ENCODE measurements at places on chromosomes 6 and 20.

DNA sequence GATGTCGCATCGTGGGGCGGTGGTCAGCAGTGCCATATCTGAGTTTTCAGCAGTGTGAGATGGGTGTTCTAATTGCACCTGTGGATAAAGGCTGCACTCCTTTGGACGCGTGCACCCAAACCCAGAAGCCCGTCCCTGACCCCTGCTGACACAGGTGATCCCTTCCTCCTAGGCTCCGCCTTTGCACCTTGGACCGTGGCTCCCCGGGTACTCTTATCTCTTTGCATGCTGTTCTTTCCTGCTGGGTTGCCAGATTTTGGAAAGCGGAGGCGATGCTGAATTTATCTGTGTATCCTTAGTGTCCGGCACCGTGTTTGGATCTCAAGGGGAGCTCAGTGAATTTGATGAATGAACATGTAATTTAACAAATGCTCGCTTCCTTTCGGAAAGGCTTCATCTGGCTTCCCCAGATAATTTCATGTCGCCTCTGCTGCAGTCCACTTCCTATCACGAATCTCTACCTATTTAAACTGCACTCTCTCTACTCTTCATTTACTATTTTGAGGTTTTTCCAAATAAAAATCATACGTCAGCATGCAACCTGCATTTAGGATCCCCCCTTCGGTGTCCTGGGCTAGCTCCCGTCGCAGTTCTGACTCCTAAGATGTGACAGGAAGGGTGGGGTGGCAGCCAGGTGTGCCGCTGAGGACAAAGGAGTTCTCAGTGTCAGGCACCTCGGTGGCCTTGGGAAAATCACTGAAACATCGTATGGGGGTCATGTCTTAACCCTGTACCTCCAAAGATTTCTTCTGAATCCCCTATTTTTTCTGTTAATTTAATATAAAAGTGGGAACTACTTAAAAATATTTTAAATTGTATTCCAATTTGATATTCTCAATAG, 753 bp upstream of the PERP start:
- DNase-seq = peak; percentile 15

- DNase-seq = no peak
Measured at GRCh38 chr6:52826513-52826912, 14.1 kb downstream of the GSTA5 start.

DNA sequence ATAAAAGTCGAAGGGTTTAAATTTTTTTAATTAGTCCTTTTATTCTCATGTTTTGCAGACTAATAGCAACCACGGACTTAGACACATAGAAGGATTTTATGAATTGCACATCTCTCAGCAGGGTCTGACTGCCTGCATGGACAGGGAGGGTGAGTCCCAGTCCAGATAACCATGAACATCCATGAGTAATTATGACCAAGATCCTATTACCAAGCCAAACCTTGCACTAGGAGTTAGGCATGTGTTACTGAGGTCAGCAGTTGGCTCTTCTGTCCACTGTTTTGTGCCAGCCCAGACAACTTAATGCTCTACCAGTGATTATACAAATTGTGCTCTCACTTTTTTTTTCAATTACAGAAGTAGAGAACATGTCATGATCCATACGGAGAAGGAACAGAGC, 211.2 kb downstream of the MAFB start:
- no peak for DNase-seq

DNA sequence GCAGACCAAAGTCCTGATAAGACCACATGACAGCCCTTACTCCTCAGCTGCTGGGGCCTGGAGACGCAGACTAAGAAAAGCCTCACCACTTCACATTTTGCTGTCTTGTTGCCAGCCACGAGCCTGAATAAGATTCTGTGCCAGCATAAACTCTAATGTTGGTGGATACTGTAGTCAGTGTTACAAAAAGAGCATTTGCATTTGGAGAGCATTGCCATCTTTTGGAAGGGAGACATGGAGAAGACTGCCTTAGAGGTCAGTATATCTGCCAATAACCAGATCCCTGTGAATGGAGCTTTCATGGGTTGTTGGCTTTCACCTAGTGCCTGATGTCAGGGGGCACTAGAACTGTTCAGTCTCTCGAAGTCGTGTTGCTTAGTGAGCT, 315.2 kb downstream of the ZFAND3 start:
- no peak for DNase-seq

DNA sequence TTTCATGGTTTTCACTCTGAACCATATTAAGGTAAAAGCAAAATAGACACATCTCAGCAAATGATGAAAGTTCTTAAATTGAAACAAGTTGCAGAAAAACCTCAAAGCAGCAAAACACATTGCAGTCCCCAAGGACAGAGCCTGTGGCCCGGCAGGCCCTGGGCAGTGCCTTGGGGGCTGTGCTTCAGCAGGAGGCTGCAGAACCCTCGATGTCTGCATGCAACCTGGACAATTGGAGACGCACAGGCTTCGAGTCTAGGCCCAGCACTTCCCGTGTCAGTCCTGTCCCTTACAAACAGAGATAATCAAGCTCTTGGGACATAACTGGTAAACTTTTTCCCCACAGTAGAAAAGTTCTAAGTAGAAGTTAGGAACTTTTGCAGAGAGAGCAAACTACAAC, 9.2 kb downstream of the PYGB start:
- no peak for DNase-seq

DNA sequence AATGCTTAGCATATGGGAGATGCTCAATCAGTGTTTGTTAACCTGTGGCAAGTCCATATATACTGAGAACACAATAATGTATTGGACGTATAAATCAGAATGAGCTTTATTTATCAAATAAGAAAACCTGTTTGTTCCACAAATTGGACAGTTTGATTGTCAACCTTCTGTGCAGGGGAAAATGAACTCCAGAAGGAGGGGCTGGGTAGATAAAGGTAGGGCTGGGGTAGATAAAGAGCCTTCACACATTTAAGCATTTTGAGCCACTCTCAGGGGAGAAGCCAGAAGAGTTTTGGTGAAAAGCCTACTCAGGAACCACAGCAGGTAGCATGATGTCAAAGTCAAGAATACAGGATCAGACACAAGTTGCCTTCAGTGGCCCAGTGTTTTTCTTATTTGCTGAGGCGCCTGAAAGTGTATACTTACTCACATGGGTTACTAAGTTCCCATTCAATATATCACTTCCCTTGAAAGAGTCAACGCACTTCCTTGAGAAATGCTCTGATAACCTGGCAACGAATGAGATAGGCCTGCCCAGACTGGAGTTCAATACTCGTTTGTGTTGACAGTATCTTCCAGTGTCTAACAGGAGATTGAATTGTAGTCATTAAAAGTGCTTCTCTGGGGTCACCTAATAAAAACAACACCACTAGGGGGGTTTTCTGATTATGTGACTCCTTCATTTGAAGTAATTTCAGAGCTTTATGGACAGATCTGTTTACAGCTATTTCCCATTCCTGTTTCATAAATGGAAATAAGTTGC, 263.9 kb upstream of the CITED2 start:
- no peak for DNase-seq

- DNase-seq = no peak
Measured at GRCh38 chr6:45473121-45473993, 95.6 kb upstream of the SUPT3H start.
